HT1080 (cell line): ENCODE measurements at places on chromosomes 2 and 18. TPM values are rescaled to one million over a fixed set of nuclear protein-coding genes. Genes with fewer than 3 reads are reported as not detected.

TBR1 gene
- 0.13 TPM in 1 of 2 replicates, not detected in the other for total RNA-seq

TMEM169 gene
- 0.19 and 0.33 TPM in 2 replicates for total RNA-seq

YWHAQ gene
- total RNA-seq, result 446 and 533 TPM in 2 replicates

GRCh38 chr18:61093965-61094364 is 239.3 kb upstream of the CDH20 start:
- DNase-seq, result no peak

LRATD1 gene
- 8.2 and 11.1 TPM in 2 replicates for total RNA-seq

GRCh38 chr2:133240491-133241223 is 327.6 kb downstream of the NCKAP5 start:
- DNase-seq, result no peak

- DNase-seq, result no peak
These were observed 7.6 kb downstream of the OSR1 start for GRCh38 chr2:19350678-19351401.

GRCh38 chr18:50848061-50848551 is 28.3 kb upstream of the MRO start:
- no peak for DNase-seq

CTAGE1 gene
- not detected in 2 replicates for total RNA-seq

MARCHF4 gene
- 24.1 and 27.8 TPM in 2 replicates for total RNA-seq

SLC4A3 gene
- 5.8 and 7.9 TPM in 2 replicates for total RNA-seq

DNA sequence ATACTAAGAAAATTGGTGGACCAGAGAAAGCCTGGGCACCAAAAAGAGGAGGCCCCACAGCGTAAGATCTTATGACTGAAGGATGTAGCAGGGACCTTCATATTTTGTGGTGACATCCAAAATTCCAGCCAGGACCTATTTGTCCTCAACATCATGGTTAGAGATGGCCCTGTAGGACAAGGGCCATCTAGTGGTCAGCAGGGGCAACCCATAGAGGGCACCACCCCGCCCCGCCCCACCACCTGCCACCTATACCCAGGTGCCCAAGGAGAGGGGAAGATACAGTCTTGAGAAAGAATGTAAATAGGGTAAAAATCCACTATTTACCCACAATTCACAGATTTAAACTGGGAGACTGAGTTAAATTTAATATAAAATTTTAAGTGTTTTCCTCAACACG is 59.6 kb upstream of the TMEM163 start:
- no peak for DNase-seq

DNA sequence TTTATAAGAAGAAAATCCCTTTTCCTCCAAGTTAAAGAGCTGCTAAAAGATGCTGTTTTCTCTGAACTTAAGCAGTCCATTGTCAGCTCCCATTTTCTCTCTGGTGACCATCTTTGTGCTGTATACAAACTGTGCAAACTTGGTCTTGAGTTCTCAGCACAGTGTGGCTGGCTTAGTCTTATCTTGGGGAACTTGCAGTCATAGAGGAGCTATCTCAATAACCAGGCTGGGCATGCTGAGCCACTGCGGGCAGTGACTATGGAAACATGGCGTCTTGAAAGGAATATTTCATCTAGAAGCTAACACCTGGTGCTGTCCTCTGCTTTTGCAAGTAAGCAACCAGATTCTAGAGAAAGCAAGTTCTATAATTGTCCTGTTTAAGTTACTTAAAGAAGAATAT is 1334.4 kb upstream of the CELF4 start:
- DNase-seq, result no peak

GRCh38 chr2:201777043-201777442 is 3.7 kb downstream of the ALS2 start:
- no peak for DNase-seq

PPM1G gene
- total RNA-seq, result 208 and 219 TPM in 2 replicates

SELENOI gene
- 15.5 and 19.0 TPM in 2 replicates for total RNA-seq

ITPRIPL1 gene
- 0.23 and 0.73 TPM in 2 replicates for total RNA-seq

TWIST2 gene
- total RNA-seq, result 49.9 and 52.1 TPM in 2 replicates

- no peak for DNase-seq
These were observed 1.5 kb upstream of the IRS1 start for GRCh38 chr2:226800941-226801784.

CD226 gene
- total RNA-seq, result 0.03 and 0.17 TPM in 2 replicates

IRS1 gene
- total RNA-seq, result 22.8 and 29.9 TPM in 2 replicates

LYPD1 gene
- 45.0 and 51.6 TPM in 2 replicates for total RNA-seq

DNA sequence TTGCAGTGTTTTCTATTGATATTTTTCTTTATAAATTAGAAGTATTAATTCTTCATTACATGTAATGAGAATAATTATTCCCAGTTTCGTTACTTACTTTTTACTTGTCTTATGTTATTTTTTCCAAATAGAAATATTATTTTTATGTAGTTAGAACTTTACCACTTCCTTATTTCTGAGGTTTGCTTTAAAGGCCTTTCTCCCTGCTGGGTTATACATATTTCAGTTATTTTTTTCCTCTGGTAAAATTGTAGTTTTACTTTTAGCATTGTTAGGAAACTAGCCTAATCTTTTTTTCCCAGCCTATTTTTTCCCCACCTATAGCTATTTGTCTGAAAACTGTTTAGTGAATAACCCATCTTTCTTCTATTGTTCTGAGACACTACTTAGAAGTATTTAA is 17.1 kb downstream of the RNF144A start:
- no peak for DNase-seq

ANKAR gene
- total RNA-seq, result 2.0 and 2.4 TPM in 2 replicates

DNA sequence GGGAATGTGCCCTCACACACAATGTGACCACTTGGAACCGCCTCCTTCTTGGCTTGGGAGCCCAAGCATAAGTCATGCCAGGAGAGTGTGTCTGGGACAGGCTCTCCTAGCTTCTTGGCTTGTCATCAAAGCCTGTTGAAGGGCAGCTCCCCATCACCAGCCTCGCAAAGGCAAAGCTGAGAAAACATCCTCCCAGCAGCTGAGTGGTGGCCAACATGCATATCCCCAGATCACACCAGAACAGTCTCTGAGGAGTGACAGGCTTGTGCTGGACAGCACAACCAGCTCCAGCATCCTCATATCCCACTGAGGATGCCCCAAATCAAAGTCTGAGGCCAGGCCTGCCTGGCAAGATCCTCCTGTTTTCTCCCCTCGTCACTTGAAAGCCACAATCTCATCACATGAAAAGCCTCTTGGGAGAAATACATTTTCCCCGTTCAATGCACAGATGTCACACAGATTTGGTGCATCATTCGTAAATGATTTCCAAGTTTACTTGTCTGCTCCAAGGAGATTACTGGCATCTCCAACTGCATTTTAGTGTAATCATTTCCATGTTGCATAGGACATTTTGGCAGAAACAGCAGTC is 269.3 kb downstream of the TTC32 start:
- no peak for DNase-seq

DNA sequence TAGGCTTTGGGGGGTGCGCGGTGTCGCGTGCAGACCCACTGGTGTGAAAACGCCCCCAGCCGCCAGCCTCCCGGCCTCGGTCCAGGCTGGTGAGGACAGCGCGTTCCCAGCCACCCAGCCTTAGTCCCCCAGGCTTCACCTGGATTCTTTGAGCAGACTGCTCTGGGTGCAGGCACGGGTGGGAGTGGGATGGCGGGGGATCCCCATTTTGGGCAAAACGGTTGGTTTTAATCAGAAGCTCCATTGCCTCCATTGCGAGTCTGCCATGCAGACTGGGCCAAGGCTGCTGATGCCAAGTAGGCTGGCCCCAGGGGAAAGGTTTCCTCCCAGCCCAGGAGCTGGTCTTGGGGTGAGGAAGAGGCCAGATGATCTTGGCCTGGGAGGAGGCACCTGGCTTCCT is 445 bp downstream of the MLPH start:
- no peak for DNase-seq

GRCh38 chr2:159677654-159678053 is 34.7 kb upstream of the MARCHF7 start:
- peak; percentile 17 for DNase-seq

DNA sequence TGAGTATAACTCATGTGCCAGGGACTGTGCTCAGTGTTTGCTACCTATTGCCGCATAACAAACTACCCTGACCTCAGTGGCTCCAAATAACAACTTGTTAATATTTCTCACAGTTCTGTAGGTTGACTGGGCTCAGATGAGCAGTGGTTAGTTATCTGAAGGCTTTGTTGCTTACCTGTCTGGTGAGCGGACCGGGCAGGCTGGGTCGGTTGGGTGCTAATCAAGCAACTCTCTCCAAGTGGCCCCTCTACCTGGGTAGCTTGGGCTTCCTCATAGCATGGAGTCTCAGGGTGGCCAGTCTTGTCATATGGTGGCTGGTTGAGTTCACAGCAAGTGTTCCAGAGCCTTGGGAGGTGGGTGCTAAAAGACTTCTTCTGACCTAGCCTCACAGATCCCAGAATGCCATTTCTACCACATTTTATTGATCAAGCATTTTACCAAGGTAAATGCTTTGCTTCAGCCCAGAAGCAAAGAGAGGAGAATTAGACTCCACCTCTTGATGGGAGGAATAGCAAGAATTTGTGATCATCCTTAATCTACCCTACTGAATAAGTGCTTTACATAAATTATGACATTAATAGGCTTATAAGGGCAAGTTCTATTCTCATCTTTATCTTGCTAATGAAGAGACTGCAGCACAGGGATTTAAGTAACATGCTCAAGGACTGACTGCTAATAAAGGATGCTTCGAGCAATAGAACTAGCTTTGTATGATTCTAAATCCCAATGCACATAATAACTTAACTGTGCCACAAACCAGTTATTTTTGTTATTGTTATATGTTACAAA is 16.9 kb downstream of the RAB31 start:
- no peak for DNase-seq

DNA sequence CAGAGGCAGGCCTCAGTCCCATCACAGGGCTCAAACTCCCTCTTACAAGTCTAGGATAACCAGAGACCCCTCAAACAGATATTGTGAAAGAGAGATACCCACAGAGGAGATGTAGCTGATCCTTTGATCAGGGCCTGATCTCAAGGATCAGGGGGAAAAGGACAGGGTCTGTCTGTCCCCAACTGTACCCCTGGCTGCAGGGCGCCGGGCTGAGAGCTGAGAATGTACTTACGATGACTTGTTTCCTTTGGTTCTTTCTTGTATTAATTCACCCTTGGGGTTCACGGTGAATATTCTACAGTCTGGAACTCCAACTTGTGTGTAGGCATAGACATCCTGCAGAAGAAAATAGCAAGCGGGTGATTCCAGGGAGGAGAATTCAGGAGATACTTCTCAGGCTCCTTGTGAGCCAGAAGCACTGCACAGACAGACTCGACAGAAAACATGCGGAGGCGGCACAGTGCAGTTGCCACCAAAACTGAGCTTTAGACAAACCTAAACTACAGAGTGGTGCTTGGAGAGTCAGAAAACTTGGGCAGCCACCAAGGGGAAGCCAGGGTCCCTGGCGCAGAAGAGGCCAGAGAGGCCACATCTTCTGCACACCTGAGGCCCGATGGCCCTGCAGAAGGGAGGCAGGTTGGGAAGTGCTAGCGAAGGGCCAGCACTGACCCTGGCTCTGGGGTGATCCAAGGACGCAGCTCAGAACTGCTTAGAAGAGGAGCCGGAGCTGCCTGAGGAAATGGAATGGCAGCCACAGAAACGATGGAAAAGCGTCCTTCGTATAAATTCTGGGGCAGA is 73.9 kb downstream of the EMILIN2 start:
- DNase-seq, result no peak

GRCh38 chr18:49833814-49834213 is 20.5 kb upstream of the ACAA2 start:
- DNase-seq, result no peak

DTNA gene
- total RNA-seq, result 10.6 and 15.8 TPM in 2 replicates

PAX8 gene
- total RNA-seq, result 5.9 and 11.3 TPM in 2 replicates

LRP2 gene
- 0.10 TPM in 1 of 2 replicates, not detected in the other for total RNA-seq

EFHD1 gene
- total RNA-seq, result not detected in 2 replicates

DPYSL5 gene
- total RNA-seq, result 0.11 and 0.23 TPM in 2 replicates

CFC1 gene
- total RNA-seq, result not detected in 2 replicates

SERPINB13 gene
- total RNA-seq, result not detected in 2 replicates

DNA sequence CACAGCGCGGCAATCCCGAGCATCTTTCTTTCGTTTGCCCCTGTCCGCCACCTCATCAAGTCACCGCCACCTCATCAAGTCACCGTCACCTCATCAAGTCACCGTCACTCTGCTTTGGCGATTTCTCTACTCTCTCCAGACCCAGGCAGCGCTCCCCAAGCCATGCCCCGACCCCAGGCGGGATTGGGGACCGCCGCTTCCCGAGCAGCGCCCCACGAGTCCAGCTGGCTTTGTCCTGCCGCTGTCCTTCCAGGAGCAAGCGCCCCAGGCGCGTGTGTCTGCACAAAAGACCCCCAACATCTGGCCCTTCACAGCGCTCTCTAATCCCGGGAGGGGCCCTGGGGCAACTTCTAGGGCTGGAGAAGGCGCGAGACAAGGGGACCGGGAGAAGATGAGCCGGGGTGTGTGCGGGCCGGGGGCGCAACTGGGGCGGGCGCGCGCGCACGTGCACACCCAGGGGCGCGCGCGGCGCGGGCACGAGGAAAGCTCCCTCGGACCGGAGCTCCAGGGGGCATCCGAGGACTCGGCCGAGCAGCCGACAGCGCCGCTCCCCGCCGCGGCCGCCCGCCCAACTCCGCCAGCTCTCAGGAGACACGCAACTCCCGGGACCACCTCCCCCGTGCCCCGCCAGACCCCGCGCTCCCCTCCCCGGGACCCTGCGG is 633 bp upstream of the RNF152 start:
- peak; percentile 21 for DNase-seq

ANKRD30BL gene
- not detected in 2 replicates for total RNA-seq

DNA sequence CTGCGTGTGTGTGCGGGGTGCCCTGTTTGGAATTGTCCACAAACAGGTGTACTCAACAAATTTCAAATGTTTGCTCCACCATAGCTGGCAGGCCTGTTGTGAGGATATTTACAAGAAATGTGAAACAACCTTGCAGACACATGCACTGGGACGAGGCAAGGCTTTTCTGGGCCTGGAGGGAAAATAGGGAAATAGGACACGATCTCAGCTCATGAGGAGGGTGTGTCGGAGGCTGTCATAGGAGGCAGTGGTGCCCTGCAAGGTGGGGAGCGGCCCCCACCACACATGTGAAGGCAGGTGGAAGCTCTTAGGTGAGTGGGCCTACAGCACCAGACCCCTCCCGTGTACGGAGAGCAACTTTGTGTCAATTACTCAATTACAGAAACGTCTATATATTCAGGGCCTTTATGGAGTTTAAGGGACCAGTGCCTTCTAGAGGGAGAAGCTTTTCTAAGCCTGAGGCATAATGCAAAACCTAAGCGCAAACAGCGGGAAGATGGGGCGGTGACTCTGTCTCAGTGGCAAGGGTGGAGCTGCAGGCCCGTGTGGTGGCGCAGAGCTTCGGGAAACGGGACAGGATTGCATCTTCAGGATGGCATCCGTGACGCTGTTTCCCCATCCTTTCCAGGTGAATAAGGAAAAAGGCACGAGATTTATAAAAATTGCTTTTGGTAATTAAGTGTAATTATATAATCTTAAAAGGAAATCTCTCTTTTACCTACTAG is 48.0 kb downstream of the RNF144A start:
- DNase-seq, result no peak

GRCh38 chr2:232203936-232204335 is 174.6 kb upstream of the ALPP start:
- peak; percentile 10 for DNase-seq

STRN gene
- 10.2 and 14.8 TPM in 2 replicates for total RNA-seq

RAD51AP2 gene
- total RNA-seq, result not detected in 2 replicates

FEV gene
- not detected in 2 replicates for total RNA-seq

GRCh38 chr2:91748902-91749301 is 3057.4 kb downstream of the RPIA start:
- no peak for DNase-seq

GRCh38 chr2:216078776-216079175 is 2.8 kb downstream of the PECR start:
- DNase-seq, result no peak
